ENCODE measurements at places on chromosomes 1 and 21. TPM values are rescaled to one million over a fixed set of nuclear protein-coding genes. Genes with fewer than 3 reads are reported as not detected.

Gene CACNA1S
- total RNA-seq, result under 0.01 TPM

Gene SIK1
- total RNA-seq, result 5.9 TPM

Gene KIRREL1
- total RNA-seq, result 12.0 TPM

Gene AGT
- total RNA-seq, result 6.4 TPM

Gene SPRR1B
- total RNA-seq, result not detected

Gene TGFB2
- total RNA-seq, result 23.1 TPM

Gene DNAJC16
- total RNA-seq, result 17.5 TPM

Gene GADD45A
- total RNA-seq, result 9.6 TPM

Gene TMPRSS15
- under 0.01 TPM for total RNA-seq

Gene OR2T3
- not detected for total RNA-seq

Measured in temporal lobe (tissue), 4 donors.